ENCODE measurements at places on chromosomes 13 and 19. TPM values are rescaled to one million over a fixed set of nuclear protein-coding genes. Genes with fewer than 3 reads are reported as not detected.

The CALR3 gene
- total RNA-seq, result not detected

The KLK13 gene
- total RNA-seq, result not detected

The SPINT2 gene
- 34.5 TPM for total RNA-seq

DNA sequence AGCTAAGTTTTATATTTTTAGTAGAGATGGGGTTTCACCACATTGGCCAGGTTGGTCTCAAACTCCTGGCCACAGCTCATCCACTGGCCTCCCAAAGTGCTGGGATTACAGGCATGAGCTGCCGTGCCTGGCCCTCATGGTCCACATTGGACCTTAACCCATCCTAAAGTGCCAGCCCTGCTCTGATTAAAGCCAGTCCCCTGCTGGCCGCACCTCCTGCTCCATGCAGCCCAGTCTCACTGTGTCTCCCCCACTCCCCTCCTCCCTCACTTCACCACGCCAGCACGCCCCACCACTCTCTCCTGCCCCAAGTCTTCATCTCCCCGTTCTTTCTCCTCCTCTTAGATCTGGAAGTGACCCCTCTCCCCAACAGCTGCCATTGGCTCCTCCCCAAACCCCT, 16.7 kb upstream of the SDHAF1 start:
- no peak for DNase-seq

Measured in dermis blood vessel endothelial cell (primary cell).